ENCODE measurements at places on chromosomes 2 and 18.

DNA sequence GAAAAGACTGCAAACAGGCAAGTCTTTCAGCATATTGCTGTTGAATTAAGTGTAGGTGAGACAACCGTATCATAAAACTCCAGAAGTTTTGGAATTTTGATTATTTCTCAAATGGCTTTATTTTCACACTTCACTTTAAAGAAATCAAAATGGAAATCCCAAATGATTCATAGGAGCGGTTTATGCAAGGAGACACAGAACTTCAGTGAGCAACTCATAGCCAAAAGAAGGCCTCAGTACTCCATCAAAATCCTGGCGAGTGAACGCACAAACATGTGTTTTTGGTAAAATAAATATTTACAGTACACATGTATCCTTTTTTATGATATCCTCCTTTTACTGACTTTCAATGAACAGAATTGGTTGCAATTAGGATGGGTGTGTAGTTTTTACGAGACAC, 140.4 kb upstream of the APCDD1 start:
- DNase-seq = no peak

DNA sequence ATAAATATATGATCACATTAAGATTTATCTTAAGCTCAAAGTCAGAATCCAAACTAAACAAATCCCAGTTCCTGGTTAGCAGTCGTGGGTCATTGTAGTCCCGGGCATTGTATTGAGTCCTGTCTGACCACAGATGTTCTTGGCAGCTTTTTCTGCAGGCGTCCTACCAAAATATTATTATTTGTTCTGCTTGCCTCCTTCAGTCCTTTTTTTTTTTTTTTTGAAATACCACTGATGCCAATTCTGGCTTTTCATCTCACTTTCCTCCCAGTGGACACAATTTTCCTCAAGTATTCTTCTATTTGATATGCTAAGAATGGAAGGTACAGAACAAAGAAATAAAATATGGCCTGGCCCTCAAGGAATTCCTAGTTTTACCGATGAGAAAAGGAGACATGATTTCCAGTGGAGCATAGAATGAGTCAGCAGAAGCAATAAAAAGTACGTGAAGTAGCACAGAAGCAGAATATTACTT, 151.6 kb downstream of the CSRNP3 start:
- no peak for DNase-seq

DNA sequence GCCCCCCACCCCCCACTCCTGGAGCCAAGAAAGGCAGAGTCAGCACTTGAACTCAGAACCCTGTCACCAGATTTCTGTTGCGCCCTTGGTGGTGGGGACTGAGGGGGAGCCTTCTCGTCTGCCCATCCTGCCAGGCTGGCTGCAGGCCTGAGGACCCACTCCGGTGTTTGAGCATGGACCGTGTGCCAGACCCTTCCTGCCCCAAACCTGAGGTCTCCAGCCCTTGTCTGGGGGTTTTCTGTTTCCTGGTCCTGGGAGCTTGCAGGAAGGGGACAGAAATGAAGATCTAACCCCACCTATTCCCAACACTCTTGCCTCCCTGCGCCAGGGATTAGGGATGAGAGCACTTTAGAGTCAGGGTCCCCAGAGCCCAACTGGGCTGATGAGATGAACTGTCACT, 190.6 kb downstream of the HAUS1 start:
- DNase-seq = no peak

DNA sequence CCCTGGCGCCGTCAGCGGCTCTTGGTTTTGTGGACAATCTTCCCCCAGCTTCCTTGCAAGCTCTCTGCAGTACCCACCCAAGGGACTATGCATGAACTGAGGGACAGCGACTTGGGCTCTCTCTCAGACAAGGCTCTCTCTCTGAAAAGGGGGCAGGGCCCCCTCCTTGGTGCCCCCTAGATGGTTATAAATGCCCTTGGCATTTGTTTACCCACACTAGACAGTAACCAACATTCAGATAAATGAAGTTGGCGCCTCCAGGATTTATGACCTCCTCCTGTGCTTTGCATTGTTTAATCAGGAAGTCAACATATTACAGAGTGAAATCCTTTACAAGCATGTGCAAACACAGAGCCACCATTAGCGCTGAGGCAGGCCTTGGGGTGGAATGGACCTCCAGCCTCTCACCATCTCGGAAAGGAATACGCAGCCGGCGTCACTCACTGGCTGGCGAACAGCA, 547.4 kb upstream of the ID2 start:
- DNase-seq = no peak

GRCh38 chr2:70965506-70965905, 12.9 kb upstream of the ANKRD53 start:
- DNase-seq = no peak

- no peak for DNase-seq
These were observed 555.6 kb downstream of the CCDC85A start for GRCh38 chr2:56739413-56739812.
